GF-D8 (cell line): ENCODE measurements at places on chromosomes 6 and 20.
A peak's percentile ranks its signal among the peaks of the same experiment; 100 is the strongest.

- DNase-seq = no peak
These were observed 17.7 kb upstream of the BCLAF1 start for GRCh38 chr6:136307351-136307750.

DNA sequence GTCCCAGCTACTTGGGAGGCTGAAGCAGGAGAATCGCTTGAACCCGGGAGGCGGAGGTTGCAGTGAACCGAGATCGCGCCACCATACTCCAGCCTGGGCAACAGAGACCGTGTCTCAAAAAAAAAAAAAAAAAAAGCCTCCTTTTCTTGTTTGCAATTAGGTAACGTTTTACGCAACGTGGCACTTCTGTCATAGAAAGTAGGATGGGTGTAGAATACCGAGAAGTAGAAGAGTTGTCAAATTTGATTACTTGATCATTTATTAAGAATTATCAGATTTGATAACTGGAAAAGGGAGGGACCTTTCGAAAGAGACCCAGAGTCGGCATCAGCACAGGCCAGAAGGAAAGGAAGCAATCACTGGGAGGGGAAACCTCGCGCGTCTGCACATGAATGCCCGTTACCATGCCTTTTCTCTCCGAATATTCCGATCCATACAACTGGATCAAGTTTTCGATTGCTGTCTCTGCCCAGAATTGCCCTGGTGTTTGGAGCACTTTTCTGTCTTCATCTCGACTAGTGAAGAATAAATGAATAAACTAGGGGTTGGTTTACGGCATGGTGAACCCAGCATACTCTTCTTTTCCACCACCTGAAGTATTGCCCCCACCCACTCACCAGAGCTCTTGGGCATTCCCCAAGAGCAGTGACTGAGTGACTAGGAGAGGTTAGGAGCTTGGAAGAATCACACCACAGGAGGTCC lies 4.5 kb upstream of the TFAP2D start:
- DNase-seq = no peak

DNA sequence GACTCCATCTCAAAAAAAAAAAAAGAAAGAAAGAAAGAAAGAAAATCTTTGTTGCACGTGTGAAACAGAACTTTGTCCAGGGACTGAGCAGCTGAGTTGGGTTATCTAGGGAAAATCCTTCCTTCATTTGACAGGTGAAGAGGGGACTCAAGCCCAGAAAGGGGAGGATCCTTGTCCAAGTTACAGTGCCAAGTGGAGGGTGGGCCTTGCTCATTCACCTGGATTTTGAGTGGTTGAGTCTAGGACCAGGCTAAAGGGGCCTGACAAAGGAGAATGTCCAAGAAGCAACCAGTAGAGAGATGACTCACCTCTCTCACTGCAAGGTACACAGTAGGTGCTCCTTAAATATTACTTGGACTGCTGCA lies 2.7 kb downstream of the TGIF2 start:
- no peak for DNase-seq

DNA sequence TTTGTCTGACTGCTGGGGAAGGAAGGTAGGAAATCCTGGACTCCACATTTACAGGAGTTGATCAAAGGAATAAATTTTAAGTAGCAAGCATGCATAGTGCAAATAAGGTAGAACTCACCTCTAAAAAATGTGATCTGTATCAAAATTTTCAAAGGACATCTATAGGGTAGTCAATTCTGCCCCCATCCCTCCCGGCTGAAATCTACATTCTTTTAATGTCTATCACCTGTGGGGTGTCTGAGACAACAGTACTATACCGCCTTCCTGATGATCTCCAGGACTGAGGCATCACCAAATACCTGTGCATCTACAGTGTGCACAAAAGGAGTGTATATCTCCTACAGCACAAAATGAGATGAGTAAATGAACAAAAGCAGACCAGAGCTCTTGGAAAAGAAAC lies 19.9 kb downstream of the CPNE1 start:
- DNase-seq = no peak

- peak; percentile 3 for DNase-seq
These were observed 26.0 kb upstream of the CRIP3 start for GRCh38 chr6:43334466-43335095.

- no peak for DNase-seq
These were observed 1.1 kb downstream of the CD109 start for GRCh38 chr6:73696966-73697655.

DNA sequence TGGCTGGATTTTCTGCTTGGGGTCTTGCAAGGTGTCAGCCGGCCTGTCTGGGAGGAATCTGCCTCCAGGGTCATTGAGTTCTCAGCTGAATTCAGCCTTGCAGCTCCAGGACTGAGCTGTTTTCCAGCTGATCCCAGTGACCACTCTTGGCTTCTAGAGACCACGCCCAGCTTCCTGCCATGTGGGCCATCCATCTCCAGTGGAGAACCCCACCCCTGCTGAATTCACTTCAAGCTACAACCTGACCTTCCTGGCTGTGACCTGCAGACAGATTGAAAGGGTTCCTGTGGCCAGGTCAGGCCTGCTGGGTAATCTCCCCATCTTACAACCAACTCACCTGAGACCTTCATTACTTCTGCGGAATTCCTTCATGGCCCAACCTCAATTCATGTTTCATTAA lies 26.5 kb upstream of the SYNDIG1 start:
- no peak for DNase-seq

- DNase-seq = no peak
These were observed 32.9 kb downstream of the FILIP1 start for GRCh38 chr6:75460681-75461080.

DNA sequence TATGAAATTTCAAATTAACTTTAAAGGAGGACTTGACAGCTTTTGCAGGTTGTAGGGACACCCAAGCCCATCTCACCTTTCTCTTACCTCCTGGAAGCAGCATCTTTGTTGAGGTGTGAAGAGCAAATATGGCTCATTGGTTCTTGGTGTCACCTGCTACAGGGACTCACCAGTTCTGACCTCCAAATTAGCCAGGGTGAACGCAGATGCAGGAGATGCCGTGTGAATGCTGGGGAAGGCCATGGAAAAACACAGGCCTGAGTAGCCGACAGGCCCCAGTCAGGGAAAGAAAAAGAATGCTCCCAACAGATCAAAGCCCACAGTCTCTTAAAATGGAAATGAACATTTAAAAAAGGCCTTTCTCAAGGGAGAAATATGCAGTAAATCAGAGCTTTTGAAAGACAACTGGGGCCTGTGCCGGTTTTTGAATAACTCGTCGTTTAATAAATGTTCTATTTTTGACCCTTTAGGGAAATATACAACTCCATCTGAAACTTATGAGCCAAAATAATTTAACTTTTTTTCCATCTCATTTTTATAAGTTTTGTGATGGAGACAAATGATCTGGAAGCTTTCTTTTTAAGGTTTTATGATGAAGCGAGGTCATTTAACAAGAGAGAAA lies 167.5 kb downstream of the CD83 start:
- no peak for DNase-seq

DNA sequence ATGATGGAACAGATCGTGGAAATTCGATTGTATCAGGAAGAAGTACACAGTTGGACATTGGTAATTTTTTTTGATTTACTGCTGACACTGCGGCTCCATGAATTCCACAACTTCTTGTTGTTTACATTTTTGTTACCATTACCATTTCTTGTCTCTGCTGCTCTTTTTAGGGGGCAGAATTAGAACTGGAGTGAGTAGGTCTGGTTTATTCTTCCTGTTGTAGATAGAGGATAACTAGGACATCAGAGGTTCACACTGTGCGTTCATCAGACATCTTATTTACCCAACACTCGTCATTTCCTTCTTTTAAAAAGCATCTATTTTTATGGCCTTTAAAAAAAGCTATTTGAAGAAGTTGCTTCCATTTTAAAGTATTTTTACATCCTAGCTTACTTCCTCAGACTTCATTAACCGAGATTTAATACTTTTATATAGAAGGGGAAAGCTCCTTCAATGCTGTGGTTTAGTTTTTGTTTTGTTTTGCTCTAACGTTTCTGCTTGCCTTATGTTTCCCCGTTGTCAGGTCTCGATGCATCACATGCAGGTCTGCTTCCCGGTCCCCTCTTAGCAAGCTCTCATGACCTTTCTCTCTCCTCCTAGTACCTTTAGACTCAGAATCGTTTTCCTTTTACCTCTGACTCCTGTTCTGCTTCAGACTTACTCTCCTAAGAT lies 139.1 kb downstream of the ARID1B start:
- DNase-seq = no peak

GRCh38 chr6:116060572-116061283 lies at the start of gene FRK:
Gene FRK, minus strand, starts transcription at chr6:116060891. Its CDS starts 580 bp downstream, at chr6:116060311.
- no peak for DNase-seq

DNA sequence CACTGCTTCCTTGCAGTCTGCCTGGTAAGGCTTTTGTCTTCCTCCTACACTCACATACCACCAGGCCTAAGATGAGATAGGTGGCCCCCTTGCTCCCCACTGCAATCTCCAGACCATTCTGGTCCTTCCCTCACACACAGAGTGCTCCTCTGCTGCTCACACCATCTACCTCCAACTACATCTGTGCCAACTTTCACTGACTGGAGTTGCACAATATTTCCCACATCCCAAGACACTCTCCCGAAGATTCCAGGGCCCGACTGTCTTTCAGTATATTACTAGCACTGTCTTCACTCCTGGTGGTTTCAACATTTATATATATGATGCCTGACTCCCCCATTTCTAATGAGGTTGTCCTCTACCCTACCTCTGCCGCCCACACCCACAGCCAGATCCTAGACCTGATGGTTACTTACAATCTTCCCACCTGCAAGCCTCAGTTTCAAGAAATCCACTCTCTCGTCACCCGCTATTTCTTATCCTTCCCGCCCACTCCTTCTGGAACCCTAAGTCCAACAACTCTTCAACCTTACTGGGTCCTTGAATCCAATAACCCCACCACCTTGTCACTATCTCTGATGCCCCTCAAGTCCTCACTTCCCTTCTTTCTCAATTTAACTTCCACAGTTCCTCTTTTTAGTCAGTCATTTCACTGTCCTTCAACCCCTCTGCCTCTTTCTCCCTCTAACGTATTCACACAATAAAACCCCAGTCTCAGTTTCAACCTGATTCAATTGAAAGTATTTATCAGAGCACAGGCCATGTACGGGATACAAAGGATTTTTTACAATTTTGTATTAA lies 21.6 kb downstream of the RALGAPA2 start:
- DNase-seq = peak; percentile 69
